ENCODE measurements at places on chromosomes 3 and 15. TPM values are rescaled to one million over a fixed set of nuclear protein-coding genes. Genes with fewer than 3 reads are reported as not detected.

GRCh38 chr15:62457100-62457499 lies 292.0 kb upstream of the C2CD4B start:
- no peak for DNase-seq

DNA sequence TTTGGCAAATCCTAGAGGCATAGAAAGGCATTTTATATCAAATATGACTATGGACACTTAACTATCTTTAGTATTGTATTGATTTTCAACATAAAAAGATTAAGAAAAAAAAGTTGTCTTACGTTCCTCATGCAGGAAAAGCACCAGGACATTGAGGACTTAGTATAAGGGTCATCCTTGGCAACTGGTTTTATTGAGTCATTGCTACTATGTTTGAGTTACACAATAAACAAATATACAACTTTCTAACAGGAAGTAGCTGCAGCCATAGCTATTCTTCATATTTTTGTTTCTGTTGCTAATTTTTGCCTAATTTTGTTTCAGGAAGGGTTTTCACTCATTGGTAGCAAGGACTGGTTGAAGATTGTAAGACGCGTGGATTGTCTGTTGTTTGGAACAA lies 93.0 kb downstream of the NPTN start:
- DNase-seq: no peak

GRCh38 chr3:77459926-77460325 lies 420.0 kb downstream of the ROBO2 start:
- no peak for DNase-seq

DNA sequence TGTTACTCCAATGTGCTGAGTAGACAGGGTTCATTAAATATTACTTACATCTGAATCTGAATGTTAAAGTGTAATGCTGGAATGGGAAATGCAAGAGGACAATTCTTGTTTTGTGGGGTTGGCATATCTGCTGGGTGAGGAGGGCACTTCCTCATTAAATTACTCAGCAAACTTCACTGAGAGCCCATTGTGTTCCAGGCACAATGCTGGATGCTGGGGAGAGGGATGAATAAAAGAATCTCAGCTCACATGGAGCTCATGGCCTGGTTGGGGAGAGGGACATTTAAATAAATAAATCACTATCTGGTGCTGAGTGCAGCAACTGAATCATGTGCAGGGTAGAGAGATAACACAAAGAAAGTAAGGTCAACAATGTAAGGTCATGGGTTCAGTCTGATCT lies 199.2 kb upstream of the CFAP20DC start:
- no peak for DNase-seq

DNA sequence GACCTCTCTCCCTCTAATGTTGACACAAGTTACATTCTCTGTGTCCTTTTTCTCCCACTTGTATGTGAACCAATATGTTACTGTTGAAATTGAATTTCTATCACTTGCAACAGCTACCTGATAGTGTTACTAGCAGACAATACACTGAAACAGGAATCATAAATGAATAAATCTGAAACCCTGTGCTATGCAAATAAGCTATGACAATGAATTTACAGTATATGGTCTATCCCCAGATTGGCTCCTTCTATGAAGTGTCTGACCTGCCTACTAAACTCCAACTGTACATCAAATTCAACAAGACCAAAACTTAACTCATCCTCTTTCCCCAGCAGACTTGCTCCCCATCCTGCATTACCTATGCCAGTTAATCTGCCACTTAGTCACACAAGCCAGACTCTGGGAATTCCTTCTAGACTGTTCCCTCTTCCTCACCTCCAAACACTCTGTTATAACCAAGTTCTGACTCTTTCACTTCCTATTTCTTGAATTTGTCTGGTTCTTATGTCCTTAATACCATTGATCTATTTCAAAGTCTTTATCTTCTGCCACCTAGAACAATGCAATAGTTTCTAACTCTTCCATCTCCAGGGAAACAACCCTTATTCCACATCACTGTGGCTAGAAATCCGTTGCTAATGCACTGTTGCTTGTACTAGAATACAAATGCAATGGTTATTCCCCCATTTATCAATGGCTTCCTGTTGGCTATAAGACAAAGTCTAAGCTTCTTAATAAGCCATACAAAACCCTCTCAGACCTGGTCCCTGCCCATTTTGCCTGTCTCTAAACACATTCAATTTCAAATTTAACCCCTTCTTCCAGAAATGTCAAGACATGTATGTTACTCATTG lies 13.4 kb upstream of the ZNF639 start:
- no peak for DNase-seq

DNA sequence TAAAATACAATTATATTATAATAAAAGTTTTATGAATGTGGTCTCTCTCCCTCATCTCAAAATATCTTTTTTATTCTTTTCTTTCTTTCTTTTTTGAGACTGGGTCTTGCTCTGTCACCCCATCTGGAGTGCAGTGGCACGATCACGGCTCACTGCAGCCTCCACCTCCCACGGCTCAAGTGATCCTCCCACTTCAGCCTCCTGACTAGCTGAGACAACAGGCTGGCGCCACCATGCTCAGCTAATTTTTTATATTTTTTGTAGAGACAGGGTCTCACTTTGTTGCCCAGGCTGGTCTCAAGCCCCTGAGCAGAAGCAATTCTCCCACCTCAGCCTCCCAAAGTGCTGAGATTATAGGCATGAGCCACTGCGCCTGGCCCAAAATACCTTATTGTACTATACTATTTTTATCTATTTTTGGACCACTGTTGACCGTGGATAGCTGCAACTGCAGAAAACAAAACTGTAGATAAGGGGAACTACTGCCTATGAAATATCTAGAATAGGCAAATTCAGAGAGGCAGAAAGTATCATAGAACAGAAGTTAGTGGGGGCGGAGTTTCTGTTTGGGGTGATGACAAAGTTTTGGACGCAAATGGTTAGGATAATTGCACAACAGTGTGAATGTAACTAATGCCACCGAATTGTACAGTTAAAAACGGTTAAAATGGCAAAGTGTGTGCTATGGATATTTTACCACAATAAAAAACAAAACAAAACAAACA lies 66.6 kb downstream of the SLC12A8 start:
- no peak for DNase-seq

- DNase-seq: no peak
These were observed 152.2 kb downstream of the CHDH start for GRCh38 chr3:53694046-53694445.

DNA sequence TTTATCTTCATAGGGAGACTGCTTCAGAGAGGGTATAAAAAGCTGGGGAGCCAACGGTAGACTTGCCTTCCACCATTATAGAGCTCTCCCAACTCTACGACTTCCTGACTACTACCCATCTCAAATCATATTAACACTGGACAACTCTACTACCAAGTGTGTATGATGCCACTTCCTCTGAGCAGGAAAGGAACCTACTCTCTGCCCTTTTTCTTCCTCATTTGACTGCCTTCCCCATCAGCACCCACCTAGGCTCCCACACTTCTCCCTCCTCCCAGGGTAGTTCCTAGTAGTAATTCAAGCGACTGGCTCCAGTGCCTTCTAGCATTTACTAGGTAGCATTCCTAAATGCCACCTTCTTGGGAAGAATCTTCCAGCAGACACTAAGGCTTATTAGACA lies 24.5 kb upstream of the TBL1XR1 start:
- DNase-seq: no peak

GRCh38 chr3:5690904-5691532 lies 503.5 kb downstream of the EDEM1 start:
- DNase-seq: no peak

- no peak for DNase-seq
These were observed 29.2 kb downstream of the LRRK1 start for GRCh38 chr15:100948430-100948762.

GRCh38 chr3:197368330-197368729 lies 69.9 kb upstream of the DLG1 start:
- DNase-seq: no peak

DNA sequence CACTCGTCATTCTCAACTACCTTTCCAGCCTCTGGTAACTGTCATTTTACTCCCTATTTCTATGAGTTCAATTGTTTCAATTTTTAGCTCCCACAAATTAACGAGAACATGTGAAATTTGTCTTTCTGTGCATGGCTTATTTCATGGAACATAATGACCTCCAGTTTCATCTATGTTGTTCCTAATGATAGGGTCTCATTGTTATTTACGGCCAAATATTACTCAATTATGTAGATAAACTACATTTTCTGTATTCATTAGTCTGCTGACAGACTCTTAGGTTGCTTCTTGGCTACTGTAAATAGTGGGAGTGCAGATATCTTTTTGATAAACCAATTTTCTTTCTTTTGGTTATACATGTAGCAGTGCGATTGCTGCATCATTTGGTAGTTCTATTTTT lies 374.9 kb upstream of the ROBO1 start:
- DNase-seq: no peak

GRCh38 chr3:57074135-57074534 lies 13.7 kb downstream of the SPATA12 start:
- DNase-seq: no peak

- DNase-seq: no peak
These were observed 254.8 kb upstream of the TPRG1 start for GRCh38 chr3:188916934-188917401.

DNA sequence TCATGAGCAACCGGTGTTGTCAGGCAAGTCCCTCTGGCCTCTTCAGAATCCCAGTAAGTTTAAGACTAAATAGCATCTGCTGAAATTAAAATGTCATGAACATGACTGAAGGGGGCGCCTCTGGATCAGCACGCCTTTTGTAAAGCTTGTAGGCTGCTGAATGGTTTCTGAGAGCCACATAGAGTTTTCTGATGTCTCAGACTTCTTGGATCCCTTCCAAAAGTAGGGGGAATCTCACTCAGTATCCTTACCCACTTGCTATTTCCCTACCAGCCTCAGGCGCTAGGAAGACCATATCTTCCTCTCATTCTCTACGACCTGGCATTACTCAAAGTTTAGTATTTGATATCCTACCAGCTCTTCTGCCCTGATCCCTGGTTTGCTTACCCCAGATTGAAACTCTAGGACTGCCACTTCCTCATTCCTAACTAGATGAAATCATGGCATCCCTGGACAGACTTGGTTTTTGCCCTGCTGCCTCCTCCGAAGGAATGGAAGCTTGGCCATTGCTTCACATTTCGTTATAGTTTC lies 62.7 kb upstream of the CD47 start:
- DNase-seq: peak; percentile 27

DNA sequence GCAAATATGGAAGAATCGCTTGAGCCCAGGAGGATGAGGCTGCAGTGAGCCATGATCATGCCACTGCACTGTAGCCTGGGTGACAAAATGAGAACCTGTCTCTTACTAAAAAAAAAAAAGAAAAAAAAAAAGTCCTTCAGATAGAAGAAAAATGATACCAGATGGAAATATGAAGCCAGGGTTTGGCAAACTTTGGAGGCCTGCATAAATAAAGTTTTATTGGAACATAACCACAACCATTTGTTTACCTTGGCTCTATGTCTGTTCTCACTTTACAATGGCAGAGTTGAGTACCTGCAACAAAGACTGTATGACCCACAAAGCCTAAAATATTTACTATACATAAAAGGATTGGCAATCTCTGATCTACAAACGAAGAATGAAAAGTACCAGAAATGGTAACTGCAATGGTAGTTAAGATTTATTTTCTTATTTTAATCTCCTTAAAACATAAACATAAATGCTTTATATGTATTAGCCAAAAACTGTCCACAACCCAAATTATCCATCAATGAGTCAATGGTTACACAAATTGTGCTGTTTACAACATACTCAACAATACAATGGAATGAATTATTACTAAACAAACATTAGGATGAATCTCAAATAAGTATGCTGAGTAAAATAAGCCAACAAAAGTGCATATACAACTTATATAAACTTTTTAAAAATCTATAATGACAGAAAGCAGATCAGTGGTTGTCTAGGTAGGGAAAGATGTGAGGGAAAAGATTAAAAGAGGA lies 41.8 kb downstream of the GOLGB1 start:
- DNase-seq: no peak

- DNase-seq: no peak
These were observed 68.8 kb downstream of the CTNNB1 start for GRCh38 chr3:41267975-41268640.

DNA sequence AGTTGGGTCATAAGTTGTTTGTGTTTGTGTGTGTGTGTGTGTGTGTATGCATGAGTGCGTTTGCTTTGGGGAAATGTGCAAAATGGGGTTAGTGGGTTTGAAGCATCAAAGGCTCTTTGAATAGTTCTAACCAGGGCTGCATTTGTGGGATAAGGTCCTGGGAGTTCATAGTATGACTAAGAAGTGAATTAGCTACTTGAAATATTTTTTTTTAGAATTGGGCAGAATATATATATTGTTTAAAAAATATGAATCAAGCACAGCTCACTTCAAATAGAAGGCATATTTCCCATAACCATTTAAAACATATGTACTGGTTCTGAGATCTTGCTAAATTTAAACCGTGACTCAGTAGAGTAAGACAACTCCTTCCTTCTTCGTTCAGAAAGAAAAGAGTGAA lies 43.1 kb downstream of the IGF2BP2 start:
- no peak for DNase-seq

LNP1 gene
- 1.6 TPM for total RNA-seq

CFAP100 gene
- not detected for total RNA-seq

SUSD5 gene
- 0.08 TPM for total RNA-seq

COL6A5 gene
- total RNA-seq: not detected

GATM gene
- 1,527 TPM for total RNA-seq

PRR20G gene
- not detected for total RNA-seq

KLHL40 gene
- not detected for total RNA-seq

PTH1R gene
- 1.2 TPM for total RNA-seq

CPA3 gene
- 3.0 TPM for total RNA-seq
